ENCODE measurements at places on chromosomes 1 and 21.

DNA sequence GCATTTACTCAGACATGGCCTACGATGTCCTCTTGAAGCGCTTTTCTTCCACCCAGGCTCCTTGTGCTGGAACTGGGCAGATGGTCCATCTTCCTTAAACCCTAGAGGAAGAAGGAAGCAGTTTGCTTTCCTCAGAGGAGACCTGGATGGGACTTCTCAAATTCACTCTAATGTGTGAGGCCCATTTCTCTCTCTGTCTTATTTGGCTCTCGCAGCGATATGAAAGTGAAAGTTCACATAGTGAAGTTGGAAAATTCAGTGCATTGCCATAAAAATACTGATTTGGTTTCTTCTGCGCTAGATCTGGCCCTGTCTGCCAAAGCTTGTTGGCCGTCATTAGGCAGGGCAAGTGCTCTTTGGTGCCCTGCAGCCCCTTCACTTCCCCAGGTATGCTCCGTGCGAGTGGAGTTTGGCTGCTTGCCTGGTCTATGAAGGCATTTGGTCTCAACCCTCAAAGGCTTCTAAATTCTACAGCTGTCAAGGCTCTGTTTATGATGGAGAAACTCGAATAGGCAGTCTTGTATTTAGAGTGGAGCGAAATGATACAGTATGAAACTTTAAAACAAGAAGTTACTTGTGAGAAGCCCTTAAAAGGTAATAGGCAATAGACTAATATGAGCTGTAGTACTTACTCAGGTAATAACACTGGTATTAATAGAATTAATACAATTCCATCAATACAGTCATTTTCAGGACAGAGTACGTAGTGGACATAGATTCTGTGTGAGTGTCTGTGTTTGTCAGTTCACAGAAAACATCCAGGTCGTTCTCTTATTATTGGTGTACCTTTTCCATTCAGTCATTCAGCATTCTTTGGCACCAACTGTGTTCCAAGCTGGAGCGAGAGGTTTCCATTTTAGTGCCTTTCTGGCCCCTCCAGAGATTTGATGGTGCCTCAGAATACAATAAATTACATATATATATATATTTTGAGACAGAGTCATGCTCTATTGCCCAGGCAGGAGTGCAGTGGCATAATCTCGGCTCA is 20.5 kb downstream of the SZRD1 start:
- no peak for DNase-seq

GRCh38 chr21:28714777-28715464 is 277.8 kb downstream of the LTN1 start:
- peak; percentile 76 for DNase-seq

- DNase-seq = no peak
Observed at GRCh38 chr1:113784104-113784779, 25.0 kb upstream of the PHTF1 start.

- DNase-seq = no peak
Observed at GRCh38 chr1:119680723-119681122, 31.0 kb upstream of the PHGDH start.

- no peak for DNase-seq
Observed at GRCh38 chr1:26317612-26318337, at the start of gene CD52. Gene CD52 (plus strand): TSS chr1:26317958. CDS start chr1:26318018, 60 bp downstream.

GRCh38 chr1:117436513-117436912 is 69.3 kb downstream of the MAN1A2 start:
- DNase-seq = no peak

GRCh38 chr1:8059161-8059622 is 33.1 kb upstream of the ERRFI1 start:
- DNase-seq = no peak

GRCh38 chr1:232597721-232598120 is 32.2 kb downstream of the SIPA1L2 start:
- no peak for DNase-seq

GRCh38 chr1:98557895-98558294 is 103.6 kb upstream of the SNX7 start:
- DNase-seq = no peak

DNA sequence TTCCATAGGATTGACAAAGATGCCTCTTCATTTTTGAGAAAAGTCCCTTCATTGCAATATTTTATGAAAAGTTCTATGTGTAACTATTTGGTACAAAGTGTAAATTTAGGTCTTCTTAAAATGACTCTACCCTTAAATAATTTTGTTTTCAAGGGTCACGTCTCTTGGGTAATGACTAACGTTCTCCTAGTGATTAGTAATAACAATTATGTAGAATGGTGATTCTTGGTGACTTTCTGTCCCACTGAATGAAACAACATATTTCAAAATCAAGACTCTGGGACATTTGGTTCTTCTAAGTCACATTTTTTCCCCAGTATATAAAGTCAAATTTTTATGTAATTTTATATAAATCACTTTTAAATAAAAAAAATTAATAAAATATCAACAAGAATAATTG is 277.5 kb upstream of the ADAMTS5 start:
- no peak for DNase-seq

- DNase-seq = no peak
Observed at GRCh38 chr1:1552263-1552639, 11.8 kb upstream of the TMEM240 start.

DNA sequence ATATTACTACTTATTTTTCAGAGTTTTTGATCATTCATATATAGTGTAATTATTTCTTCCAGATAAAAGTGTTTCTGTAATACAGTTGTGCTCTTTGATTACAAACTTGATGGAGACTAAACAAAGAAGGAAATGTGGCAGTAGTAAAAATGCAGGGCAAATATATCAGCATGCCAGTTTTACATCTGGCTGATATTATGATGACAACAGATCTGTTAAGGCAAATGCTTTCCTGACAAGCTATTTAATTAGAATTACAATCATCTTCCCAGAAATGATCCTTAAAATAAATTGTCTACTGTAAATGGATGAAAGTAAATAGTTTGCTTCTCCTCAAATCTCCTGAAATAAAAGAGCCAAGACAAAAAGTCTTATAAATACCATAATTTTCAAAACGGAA is 1659.8 kb downstream of the BRINP3 start:
- no peak for DNase-seq

GRCh38 chr1:15177710-15178166 is 24.2 kb downstream of the TMEM51 start:
- no peak for DNase-seq

DNA sequence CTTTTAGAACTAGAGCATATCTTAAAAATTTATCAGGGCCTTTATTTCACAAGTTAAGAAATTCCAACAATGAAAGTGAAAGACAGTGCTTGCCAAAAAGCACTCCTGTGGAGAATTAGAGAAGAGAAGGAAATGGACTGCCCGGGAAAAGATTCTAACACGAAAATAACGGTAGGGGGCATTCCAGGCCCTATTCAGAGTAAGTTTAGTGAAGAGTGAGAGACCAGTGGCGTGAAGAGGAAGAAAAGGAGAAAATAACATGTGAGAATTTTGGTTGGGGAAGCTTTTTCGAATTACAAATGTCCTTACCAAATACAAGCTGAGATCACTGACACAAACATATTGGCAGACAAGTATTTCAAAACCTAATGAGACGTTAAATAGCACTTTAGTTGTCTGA is 38.4 kb upstream of the RBM34 start:
- peak; percentile 21 for DNase-seq

GRCh38 chr1:229111703-229112319 is 159.1 kb upstream of the RAB4A start:
- DNase-seq = no peak

- DNase-seq = no peak
Observed at GRCh38 chr1:20367116-20367585, 76.5 kb downstream of the VWA5B1 start.
